ENCODE measurements at places on chromosomes 4 and X. TPM values are rescaled to one million over a fixed set of nuclear protein-coding genes. Genes with fewer than 3 reads are reported as not detected.
A peak's percentile ranks its signal among the peaks of the same experiment; 100 is the strongest.

ADGRG2 gene
- 0.10 TPM for total RNA-seq

CNGA1 gene
- total RNA-seq, result 2.6 TPM

FAM47A gene
- not detected for total RNA-seq

STIM2 gene
- 20.7 TPM for total RNA-seq

TDO2 gene
- total RNA-seq, result 0.27 TPM

ZAR1 gene
- total RNA-seq, result not detected

- no peak overlapping the region for H3K27ac ChIP-seq
- no peak for DNase-seq
- H3K4me1 ChIP-seq, result no peaks in the 10 kb centered on the region
- H3K36me3 ChIP-seq, result no peaks in the 10 kb centered on the region
- no peak overlapping the region for H3K4me3 ChIP-seq
Measured at GRCh38 chr4:87688316-87688715, 38.2 kb downstream of the DMP1 start.

DNA sequence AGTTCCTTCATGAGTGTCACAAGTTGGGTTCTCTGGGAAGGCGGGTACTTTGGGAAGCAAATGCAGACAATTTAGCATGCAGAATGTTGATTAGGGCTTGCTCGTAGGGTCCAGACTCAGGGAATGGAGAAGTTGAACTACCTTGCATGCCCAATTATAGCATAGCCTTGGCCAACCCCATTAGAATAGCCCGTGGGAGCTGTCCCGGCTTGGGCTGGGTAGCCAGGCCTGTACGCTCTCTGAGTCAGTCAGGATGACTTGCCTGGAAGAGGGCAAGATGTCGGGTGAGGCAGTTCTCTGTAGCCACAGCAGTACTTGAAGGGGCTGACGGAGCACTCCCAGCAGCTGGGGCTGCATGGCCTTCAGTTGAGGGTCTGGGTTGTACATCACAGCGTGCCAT is 19.5 kb downstream of the KIAA0232 start:
- H3K4me1 ChIP-seq, result peaks cover 7% of the 10 kb centered on the region
- no peak overlapping the region for H3K27ac ChIP-seq
- no peak overlapping the region for H3K4me3 ChIP-seq
- no peak for DNase-seq

GRCh38 chr4:112038861-112039260 is 106.4 kb upstream of the FAM241A start:
- no peaks in the 10 kb centered on the region for H3K36me3 ChIP-seq
- no peak overlapping the region for H3K27ac ChIP-seq
- no peaks in the 10 kb centered on the region for H3K27me3 ChIP-seq
- no peak overlapping the region for H3K4me3 ChIP-seq

GRCh38 chr4:75696071-75696470 is 22.9 kb upstream of the G3BP2 start:
- peak; percentile 70 for DNase-seq
- no peaks in the 10 kb centered on the region for H3K27me3 ChIP-seq
- H3K36me3 ChIP-seq, result no peaks in the 10 kb centered on the region
- no peaks in the 10 kb centered on the region for H3K4me1 ChIP-seq
- no peak overlapping the region for H3K27ac ChIP-seq

- no peaks in the 10 kb centered on the region for H3K4me1 ChIP-seq
- H3K27ac ChIP-seq, result no peak overlapping the region
- DNase-seq, result no peak
- H3K4me3 ChIP-seq, result no peak overlapping the region
- H3K36me3 ChIP-seq, result no peaks in the 10 kb centered on the region
Measured at GRCh38 chr4:93731456-93731855, 97.1 kb upstream of the ATOH1 start.

GRCh38 chr4:54276641-54277430 is 47.7 kb downstream of the PDGFRA start:
- H3K27ac ChIP-seq, result no peak overlapping the region
- no peaks in the 10 kb centered on the region for H3K36me3 ChIP-seq
- no peak overlapping the region for H3K4me3 ChIP-seq
- DNase-seq, result no peak

DNA sequence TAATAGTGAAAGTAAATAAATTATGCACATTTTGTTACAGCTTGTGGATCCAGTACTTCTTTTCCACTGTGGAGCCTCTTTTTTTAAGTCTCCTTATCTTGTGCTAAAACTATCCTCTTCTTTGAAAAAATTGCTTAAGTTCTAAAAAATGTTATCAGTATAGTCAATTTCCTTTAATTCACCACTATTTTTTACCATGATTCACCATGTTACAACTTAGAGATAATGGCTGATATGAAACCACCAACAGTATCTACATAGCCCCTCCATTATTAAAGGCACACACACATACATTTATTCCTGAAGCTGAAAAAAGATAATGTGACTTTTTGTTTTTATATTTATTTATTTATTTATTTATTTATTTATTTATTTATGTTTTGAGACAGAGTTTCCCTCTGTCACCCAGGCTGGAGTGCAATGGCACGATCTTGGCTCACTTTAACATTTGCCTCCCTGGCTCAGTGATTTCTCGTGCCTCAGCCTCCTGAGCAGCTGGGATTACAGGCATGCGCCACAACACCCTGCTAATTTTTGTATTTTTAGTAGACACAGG is 243.2 kb downstream of the SPOCK3 start:
- H3K27me3 ChIP-seq, result no peaks in the 10 kb centered on the region
- no peak for DNase-seq
- H3K4me3 ChIP-seq, result no peak overlapping the region
- H3K27ac ChIP-seq, result no peak overlapping the region
- no peaks in the 10 kb centered on the region for H3K4me1 ChIP-seq

DNA sequence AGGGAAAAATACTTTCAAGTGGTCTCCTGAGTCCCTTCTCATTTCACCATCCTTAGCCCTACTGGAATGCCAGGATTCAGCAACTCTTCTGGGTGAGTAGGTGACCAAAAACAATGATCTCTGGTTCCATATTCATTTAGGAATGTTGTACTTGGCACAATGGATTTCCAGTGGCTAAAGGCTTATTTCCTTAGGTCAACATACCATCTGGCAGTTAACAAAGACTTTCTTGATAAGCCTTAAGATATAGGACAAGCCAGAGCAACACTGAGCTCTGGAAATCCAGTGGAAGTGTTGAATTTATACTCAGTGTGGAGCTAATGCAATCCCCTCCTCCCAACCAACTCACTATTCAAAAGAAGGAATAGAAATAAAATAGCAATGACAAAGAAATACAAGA is 139.4 kb upstream of the EMCN start:
- H3K4me1 ChIP-seq, result no peaks in the 10 kb centered on the region
- DNase-seq, result no peak
- no peak overlapping the region for H3K27ac ChIP-seq
- no peaks in the 10 kb centered on the region for H3K27me3 ChIP-seq

DNA sequence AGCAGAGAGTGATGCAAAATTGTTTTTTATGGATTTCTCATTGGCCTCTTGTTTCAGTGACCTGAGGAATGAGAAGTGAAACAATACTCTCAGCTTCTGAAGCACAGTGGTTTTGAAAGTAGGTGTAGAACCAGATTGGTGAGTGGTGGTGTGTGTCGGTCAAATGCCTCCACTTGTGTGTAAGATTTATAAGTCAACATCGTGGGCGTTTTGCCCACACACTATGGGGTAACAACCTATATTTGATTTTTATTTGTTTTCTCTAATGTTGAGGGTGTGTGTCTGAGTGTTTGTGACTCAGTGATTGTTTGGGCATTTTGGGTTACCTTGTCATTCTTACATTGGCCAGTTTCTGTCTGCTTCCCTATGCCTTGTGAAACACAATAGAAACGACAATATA is 23.3 kb downstream of the ADGRL3 start:
- no peaks in the 10 kb centered on the region for H3K4me1 ChIP-seq
- H3K4me3 ChIP-seq, result no peak overlapping the region
- no peak overlapping the region for H3K27ac ChIP-seq
- no peaks in the 10 kb centered on the region for H3K27me3 ChIP-seq
- no peaks in the 10 kb centered on the region for H3K36me3 ChIP-seq
- no peak for DNase-seq

DNA sequence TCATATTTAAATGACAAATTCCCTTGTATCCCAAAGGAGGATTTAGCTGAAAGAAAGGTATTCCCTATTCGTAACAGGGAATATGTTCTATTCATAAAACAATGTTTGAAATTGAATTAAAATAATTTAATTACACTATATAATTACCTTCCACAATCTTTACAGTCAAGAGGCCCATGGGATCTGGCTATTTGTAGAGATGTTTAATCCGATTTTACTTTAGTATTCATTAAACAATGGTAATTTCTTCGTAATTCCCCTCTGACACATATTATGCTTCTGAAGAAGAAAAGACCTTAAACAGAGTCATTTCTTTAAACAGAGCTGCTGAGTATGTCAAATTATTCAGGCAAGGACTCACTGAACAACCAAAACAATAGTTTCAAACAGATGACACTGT is 98.8 kb downstream of the MAGEC1 start:
- no peaks in the 10 kb centered on the region for H3K4me1 ChIP-seq
- H3K27me3 ChIP-seq, result no peaks in the 10 kb centered on the region
- no peaks in the 10 kb centered on the region for H3K36me3 ChIP-seq
- no peak for DNase-seq
- no peak overlapping the region for H3K4me3 ChIP-seq

DNA sequence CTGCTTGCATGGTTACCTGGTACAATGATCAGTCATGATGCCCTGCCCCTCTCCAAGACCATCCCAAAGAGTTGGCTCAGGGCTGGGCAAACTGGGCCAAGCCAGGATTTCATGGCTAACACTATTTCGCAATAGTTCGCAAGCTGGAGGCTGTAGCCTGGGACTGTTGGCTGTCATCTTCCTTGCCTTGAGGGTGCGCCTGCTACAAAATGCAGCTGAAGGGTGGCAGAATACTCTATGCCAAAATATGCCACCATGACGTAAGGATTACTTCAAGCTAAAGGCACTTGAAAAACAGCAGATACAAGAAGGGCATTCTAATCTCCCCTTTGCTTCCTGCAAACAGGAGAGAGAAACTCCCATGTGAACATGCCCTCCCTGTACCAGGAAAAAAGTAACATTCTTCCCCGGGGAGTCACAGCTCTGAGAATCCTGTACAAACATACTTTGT is 21.0 kb downstream of the SAT1 start:
- peaks cover 9% of the 10 kb centered on the region for H3K4me1 ChIP-seq
- DNase-seq, result peak; percentile 67
- no peak overlapping the region for H3K4me3 ChIP-seq

DNA sequence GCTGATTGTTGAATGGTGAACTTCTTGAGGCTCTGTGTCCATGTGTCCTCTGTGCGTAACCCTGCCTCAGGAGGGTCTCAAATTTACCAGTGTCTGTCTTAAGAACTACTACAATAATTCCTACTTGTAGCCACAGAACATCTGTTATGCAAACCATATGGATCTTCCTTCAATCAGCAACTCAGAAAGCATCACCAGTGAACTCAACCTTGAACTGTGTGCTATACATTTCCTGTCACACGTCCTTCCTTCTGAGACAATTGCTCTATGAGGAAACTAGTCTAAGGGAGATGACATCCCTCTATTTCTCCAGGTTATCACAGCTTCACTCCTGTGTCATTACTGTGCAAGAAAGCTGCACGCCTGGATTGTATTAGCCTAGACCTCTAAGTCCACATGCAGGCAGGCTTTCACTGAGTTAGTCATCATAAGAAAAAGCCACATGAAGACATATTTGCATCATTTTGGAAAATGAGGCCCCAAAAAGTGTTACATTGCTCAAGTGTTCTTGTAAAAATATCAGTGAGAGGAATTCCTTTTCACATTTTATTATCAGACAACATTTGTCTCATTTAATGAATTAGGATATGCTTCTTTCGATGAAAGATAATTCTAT is 157.8 kb downstream of the AFF2 start:
- no peak for DNase-seq
- no peaks in the 10 kb centered on the region for H3K27me3 ChIP-seq
- H3K36me3 ChIP-seq, result no peaks in the 10 kb centered on the region
- H3K4me1 ChIP-seq, result no peaks in the 10 kb centered on the region
- H3K27ac ChIP-seq, result no peak overlapping the region
- no peak overlapping the region for H3K4me3 ChIP-seq

DNA sequence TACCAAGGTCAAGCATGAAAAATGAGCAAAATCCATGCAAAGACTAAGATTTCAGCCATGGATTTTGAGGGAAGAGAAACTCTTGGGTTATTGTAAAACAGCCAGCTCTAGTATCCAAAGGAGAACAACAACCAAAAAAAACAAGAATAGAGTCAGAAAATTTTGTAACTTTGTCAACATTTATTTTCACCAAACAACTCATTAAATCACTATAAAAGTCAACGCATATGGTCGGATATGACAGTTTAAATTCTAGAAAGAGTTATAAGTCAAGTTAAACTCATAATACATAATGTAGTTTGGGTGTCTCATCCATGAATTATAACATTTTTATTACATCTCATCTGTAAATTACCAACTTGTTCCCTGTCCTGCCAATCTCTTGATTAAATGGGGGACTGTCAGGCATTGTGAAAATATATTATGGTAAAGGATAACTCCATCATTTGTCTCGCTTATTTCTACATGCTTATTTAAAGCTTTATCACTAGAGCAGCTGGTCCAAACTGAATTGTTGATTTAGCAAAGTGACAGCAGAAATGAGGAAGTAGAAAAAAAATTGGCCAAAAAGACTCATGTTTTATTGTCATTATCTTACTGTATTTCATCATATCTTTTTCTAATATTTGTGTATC is 224.8 kb upstream of the NOCT start:
- no peaks in the 10 kb centered on the region for H3K36me3 ChIP-seq
- H3K4me1 ChIP-seq, result no peaks in the 10 kb centered on the region
- no peaks in the 10 kb centered on the region for H3K27me3 ChIP-seq
- H3K27ac ChIP-seq, result no peak overlapping the region
- DNase-seq, result no peak

GRCh38 chr4:34108391-34108790 is 2135.9 kb downstream of the ARAP2 start:
- H3K27ac ChIP-seq, result no peak overlapping the region
- no peaks in the 10 kb centered on the region for H3K36me3 ChIP-seq
- H3K4me3 ChIP-seq, result no peak overlapping the region
- no peak for DNase-seq

DNA sequence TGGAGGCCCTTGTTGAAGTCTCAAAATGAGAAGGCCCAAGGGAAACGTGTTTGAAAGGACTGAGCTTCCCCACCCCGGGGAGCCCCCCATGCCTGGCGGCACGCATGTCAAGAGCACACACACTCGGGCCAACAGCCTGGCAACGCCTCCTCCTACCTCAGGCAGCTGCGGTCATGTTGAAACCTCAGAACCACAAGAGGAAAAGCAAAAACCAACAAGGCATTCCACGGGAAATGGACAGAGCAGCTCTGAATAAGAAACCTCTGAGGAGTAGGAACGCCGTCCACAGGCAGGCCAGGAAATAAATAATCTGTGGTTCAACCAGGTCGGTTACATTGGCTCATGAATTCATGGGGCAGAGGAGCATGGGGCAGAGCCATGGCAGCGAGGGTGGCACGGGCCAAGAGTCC is 95.7 kb upstream of the AFAP1 start:
- no peak overlapping the region for H3K4me3 ChIP-seq
- no peak for DNase-seq
- no peaks in the 10 kb centered on the region for H3K4me1 ChIP-seq
- no peaks in the 10 kb centered on the region for H3K27me3 ChIP-seq
- H3K36me3 ChIP-seq, result no peaks in the 10 kb centered on the region
- H3K27ac ChIP-seq, result no peak overlapping the region

GRCh38 chr4:185003596-185004351 is 14.5 kb upstream of the HELT start:
- H3K36me3 ChIP-seq, result no peaks in the 10 kb centered on the region
- H3K27me3 ChIP-seq, result no peaks in the 10 kb centered on the region
- H3K4me3 ChIP-seq, result no peak overlapping the region
- no peak for DNase-seq

Measured in colonic mucosa (tissue), 4 donors.